T47D (cell line): ENCODE measurements at places on chromosomes 3 and 15.

GRCh38 chr3:175020101-175020500 lies 161.0 kb downstream of the NAALADL2 start:
- no peak for DNase-seq

GRCh38 chr15:48422401-48422800 lies 91.2 kb downstream of the DUT start:
- no peak for DNase-seq

DNA sequence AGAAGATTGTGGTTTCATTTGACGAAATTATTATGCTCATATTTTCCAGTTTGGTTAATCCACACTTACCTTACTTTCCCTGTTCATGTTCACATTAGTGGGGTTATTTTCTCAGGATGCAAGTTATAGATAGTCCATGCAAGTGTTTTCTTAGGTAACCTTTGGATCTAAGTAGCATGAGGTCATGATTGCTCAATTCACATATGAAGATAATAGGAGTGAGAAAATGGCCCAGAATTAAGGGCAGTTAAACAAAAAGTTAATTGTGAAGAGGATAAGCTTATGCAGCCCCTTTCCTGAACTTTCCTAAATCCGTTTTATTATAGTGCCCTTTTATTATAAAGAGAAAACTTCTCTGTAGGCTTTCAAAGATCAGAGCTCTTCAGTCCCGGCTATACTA lies 83.4 kb downstream of the CD200R1L start:
- no peak for DNase-seq

DNA sequence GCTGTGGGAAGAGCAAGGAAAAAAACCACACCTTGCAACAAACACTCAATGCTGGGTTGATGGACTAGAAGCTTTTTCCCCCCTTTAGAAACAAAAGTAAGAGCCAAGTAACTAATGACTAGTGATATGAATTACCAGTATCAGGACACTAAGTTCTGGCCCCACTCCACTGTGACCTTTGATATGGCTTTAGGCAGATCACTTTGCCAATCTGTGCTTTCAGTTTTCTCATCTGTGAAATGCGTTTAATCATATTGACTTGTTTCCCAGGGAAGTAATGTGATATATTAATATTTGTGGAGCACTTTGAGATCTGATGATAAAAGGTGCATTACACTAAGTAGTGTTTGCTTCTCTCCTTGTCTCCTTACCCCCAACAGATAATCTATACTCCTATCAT lies 319.3 kb upstream of the SATB1 start:
- no peak for DNase-seq

GRCh38 chr15:95610945-95611344 lies 719.6 kb upstream of the NR2F2 start:
- no peak for DNase-seq

DNA sequence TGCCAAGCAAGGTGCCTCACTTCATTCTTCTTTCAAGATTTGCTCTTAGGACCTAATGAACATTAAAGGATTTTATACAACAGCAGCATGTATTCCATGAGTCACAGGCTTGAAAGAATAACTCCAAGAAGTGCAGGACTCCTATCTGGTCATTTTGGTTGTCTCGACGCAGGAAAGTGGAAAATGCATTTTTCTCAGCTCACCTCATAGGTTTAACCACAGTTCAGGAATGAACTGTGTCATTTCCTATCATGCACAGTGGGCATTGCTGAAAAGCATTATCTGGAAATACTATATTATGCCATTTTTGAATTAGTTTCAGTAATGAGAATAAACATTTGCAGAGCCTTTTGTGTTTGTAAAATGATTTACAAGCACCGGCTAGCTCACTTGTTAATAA lies 98.7 kb upstream of the BFSP2 start:
- DNase-seq: no peak

GRCh38 chr3:9260305-9260704 lies 10.9 kb upstream of the SRGAP3 start:
- no peak for DNase-seq

DNA sequence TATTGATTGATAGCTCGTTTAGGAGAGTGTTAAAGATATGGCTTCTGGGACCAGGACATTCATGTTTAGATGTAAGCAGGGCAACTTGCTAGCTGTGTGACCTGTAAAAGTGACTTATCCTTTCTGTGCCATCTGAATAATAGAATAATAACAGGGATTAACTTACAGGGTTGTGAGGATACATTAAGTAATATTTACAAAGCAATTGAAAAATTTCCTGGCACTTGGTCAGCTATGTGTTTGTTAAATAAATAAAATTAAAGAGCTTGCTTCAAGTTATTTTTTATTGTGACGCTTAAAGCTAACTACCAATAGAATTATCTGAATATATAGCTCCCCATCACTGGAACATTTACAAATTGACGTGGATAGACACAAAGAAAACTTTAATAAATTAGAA lies 287.9 kb upstream of the CDIN1 start:
- DNase-seq: peak; percentile 62

GRCh38 chr15:29849218-29849617 lies 26.9 kb upstream of the TJP1 start:
- no peak for DNase-seq

DNA sequence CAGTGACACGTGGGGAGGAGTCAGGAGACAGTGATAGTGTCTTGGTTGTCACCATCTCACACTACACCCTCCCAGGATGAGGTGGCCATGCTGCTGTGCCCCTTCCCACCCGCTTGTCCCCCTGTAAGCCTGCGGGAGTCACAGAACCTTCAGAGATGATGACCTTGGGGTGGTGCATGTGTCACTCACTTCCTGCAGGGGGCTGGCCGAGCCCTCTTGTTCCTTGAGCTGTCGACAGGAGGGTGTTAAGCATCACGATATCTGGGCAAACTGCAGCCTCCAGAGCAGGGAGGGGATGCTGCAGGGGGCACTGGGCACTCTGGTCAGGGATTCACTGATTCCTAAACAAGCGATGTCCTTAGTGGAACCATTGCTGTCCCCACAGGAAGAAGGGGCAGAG lies 27.7 kb downstream of the FAH start:
- DNase-seq: no peak

GRCh38 chr3:129070086-129070885 lies 9.7 kb downstream of the GP9 start:
- DNase-seq: no peak

DNA sequence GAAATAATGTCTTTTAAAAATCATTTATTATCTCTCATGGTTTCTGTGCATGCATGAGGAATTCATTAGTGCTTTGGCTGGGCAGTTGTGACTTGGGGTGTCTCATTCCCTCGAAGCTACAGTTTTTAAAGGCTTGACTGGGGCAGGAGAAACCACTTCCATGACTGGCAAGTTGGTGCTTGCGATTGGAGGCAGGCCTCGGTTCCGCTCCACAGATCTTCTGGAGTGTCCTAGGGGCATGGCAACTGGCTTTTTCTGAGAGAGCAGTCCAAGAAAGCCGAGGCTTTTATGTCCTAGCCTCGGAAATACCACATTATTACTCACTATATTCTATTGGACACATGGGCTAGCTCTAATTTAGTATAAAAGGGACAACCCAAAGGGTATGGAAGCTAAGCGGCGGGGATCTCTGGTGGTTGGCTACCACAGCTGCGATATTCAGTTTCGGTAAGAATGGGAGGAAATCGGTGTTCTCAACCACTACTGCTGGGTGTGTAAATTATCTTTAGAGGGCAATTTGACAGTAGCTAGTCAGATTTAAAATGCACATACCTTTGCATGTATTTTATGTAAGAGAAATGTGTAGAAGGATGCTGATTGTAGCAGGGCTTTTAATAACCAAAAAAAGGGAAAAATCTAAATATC lies 48.8 kb upstream of the TOP2B start:
- no peak for DNase-seq

GRCh38 chr3:129553719-129554118 lies 10.7 kb downstream of the H1-8 start:
- no peak for DNase-seq

DNA sequence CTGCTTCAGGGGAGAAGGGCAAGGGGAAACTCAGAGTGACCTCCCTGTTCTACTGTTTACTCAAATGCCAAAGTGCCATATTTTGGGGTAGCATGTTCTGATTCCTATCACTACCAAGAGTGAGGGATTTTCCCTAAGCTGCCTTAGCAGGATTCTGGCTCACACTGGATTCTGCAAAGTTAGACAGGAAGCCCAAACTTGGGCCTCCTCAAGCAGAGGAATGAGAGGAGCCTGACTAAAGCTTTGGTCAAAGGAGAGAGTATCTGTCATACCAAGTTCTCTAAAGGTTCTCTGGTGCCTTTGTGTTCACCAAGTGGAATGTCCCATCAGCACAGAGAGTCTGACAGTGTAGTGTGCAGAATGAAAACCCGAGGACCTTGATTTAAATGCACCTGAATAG lies 8.8 kb upstream of the RARB start:
- no peak for DNase-seq

- no peak for DNase-seq
These were observed 19.7 kb downstream of the SPSB4 start for GRCh38 chr3:141070727-141071357.

DNA sequence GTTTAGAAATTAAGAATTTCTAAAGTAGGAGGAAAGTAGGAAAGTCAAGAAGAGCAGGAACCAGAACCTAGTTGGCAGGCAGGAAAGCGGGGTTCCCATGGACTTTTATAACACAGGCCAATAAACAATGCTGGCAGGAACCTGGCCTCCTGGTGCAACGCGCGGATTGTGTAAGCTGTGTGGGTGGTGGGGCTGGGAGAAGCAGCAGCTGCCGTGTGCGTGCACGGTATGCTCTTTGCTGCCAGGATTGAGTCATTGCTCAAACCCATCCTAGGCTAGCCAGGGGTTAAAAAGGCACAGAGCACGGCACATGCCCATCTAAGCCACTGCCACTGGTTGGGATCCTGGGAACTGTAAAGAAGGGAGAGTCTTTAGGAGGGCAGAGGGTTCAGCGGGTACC lies 209.9 kb upstream of the RGMA start:
- no peak for DNase-seq

GRCh38 chr15:78243058-78243457 lies 8.7 kb upstream of the ACSBG1 start:
- no peak for DNase-seq

- DNase-seq: no peak
These were observed 33.9 kb downstream of the DOCK3 start for GRCh38 chr3:50708620-50709019.

DNA sequence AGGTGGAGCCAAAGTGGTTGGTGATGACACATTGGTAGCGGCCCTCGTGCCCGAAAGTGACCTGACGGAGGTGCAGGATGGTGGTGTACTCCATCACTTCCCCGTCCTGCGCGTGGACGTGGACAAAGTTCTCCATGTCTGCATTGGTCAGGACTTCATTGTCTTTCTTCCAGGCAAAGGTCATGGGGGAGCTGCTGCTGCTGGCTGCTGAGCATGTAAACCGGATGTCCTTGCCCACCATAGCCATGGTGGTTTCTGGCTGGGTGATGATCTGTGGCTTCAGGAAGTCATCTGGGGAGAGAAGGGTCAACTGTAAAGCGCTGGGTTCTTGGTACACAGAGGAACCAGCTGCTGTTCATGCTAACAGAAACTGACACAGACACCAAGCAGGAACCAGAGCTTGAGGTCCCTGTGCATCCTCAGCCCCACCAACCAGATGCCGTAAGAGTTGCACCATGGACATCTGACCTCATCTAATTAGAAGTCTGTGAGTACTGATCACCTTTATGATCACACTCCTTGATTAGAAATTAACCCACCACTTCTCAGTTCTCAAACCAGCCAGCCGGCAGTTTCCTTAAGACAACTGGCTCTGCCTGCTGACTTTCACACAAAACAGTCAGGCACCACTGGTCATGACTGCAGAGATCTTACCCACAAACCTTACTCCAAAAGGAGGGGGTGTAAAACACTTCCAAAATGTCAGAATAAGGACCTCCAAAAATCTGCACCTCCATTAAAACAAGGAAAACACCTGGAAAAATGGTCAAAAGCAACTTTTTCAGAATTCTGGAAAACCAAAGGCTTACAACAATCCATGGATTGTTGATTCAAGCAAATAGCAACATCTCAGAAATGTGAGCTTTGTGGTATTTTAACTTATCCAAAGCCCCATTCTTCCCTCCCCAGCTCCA lies 114.6 kb downstream of the LRIG1 start:
- no peak for DNase-seq

DNA sequence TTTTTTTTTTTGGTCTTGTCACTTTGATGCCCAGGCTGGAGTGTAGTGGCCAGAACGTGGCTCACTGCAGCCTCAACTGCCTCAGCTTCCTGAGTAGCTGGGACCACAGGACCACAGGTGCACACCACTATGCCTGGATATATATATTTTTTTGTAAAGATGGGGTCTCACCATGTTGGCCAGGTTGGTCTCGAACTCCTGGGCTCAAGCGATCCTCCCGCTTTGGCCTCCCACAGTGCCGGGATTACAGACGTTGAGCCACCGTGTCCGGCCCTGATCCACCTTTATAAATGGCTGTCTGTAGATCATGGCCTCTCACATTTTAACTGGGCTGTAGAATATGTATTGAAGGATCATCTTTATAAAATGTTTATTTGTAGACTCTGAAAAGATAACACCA lies 1.9 kb upstream of the EIF3J start:
- DNase-seq: no peak

DNA sequence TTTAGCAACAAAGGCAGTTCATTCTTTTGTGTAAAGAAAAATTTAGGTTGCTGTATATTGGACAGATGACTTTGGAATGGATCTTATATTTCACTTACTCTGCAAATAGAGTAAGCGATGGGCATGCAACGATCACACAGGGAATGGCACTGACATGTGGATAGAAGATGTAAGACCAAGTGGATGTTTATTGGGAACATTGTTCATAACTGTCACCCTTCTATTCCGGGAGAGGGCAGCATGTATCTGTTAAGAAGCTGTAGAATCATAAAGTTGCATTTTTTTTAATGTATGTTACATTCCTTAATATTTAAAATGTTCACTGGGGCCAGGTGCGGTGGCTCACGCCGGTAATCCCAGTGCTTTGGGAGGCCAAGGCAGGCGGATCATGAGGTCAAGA lies 41.2 kb downstream of the HPS3 start:
- DNase-seq: no peak

GRCh38 chr3:134035836-134036235 lies 6.1 kb upstream of the SLCO2A1 start:
- no peak for DNase-seq

DNA sequence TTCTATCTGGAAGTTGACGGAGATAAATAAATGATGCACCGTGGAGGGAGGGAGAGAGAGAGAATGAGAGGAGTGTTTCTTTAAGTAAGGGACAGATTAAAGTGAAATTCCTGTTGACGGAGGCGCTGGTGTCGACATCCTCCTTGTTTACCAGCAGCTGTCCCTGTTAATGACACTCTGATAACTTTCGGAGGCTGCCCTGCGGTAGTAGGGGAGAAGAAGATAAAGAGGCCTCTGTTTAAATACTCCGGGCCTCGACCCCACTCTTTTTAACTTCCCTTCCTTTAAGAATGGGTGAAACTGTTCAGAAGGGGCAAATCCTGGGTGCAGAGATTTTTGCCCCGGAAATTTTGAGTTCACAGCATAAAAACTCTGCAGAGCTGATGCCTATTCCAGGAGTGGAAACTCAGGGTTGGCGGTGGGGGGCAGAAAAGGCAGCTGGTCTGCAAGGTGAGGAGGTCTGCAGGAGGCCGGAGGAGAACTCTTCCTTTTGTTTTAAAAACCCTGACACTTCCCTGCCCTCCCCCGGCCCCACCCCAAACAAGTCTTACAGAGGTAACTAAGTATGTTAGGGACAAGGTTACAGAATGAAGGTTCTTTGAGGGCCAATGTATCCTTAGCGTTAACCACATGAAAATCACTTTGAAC lies 276.6 kb upstream of the NR2F2 start:
- no peak for DNase-seq

GRCh38 chr15:83099290-83099689 lies 8.2 kb upstream of the TM6SF1 start:
- DNase-seq: no peak
